H9 (cell line): ENCODE measurements at places on chromosomes 5 and 9. TPM values are rescaled to one million over a fixed set of nuclear protein-coding genes. Genes with fewer than 3 reads are reported as not detected.

GRCh38 chr5:54531546-54531945 is 14.0 kb downstream of the SNX18 start:
- H3K27ac ChIP-seq = no peak overlapping the region
- no peaks in the 10 kb centered on the region for H3K27me3 ChIP-seq
- H3K4me3 ChIP-seq = no peak overlapping the region
- no peaks in the 10 kb centered on the region for H3K36me3 ChIP-seq

DNA sequence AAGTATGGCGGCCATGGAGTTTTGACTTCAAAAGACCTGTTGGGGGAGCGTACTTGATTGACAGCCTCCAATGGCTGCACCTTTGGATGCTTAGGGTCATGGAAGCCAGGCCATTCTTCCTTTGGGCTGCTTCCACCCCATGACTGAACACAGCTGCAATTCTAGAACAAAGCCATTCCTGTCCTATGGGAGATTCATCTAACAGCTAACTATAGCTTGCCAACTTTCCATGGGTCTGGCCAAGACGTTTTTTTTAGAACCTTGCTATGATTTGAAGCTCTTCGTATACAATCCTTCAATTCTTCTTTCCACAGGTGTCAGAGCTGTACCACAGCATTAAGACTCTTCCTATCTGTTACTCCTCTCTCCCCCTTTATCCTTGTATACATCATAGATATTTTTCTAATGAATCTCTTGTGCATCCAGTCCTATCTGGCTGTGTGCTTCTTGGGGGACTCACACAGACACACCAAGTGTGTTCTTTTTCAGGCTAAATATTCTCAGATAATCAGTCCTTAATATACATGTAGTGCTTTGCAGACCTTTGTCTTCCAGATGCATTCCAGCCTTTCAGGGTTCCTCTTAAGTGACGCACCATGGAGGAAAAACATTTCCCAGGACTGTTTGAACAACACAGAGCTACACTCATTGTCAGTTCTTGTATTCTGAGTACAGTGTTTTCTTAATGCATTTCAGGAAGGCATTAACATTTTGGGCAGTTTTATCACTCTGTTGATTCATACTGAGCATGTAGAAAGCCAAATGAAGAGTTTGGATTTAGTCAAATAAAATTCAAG is 198.9 kb downstream of the TAF11L14 start:
- no peak for DNase-seq
- no peak overlapping the region for H3K4me3 ChIP-seq
- no peaks in the 10 kb centered on the region for H3K4me1 ChIP-seq
- H3K27me3 ChIP-seq = no peaks in the 10 kb centered on the region

DNA sequence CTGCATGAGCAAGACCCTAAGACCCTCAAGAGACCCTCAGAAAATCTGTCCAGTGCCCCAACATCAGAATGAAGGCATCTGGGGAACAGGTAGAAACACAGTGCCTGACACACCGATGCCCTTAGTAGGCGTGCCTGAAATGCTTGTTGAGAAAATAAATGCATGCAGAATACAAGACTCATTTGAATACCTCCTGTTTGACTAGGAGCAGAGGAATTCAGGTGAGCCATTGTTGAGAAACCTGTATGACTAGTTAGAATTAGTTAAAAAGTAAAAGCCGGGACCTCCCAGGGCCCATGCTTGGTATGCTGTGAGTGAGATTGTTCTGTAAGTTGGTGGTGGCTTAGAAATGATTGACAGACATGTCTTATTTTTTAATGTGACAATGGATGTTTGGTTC is 55.0 kb downstream of the WWC1 start:
- H3K27ac ChIP-seq = peak overlapping the region; percentile 23
- peaks cover 14% of the 10 kb centered on the region for H3K36me3 ChIP-seq
- no peak overlapping the region for H3K4me3 ChIP-seq
- H3K4me1 ChIP-seq = peaks cover 20% of the 10 kb centered on the region
- DNase-seq = peak; percentile 43

- no peak overlapping the region for H3K27ac ChIP-seq
- no peaks in the 10 kb centered on the region for H3K27me3 ChIP-seq
- H3K4me1 ChIP-seq = no peaks in the 10 kb centered on the region
These were observed 154.2 kb upstream of the TYRP1 start for GRCh38 chr9:12538842-12539579.

- no peaks in the 10 kb centered on the region; the same call in 1 of the 2 replicates for H3K27me3 ChIP-seq
- H3K36me3 ChIP-seq = no peaks in the 10 kb centered on the region
- no peaks in the 10 kb centered on the region for H3K4me1 ChIP-seq
- no peak for DNase-seq
- no peak overlapping the region for H3K27ac ChIP-seq
These were observed 14.4 kb upstream of the SYNPO start for GRCh38 chr5:150625831-150626746.

- no peak overlapping the region for H3K27ac ChIP-seq
- peak overlapping the region; percentile 97 for H3K4me3 ChIP-seq
- H3K36me3 ChIP-seq = no peaks in the 10 kb centered on the region
- no peaks in the 10 kb centered on the region for H3K27me3 ChIP-seq
- H3K4me1 ChIP-seq = no peaks in the 10 kb centered on the region
These were observed 1059.1 kb upstream of the DMAC1 start for GRCh38 chr9:8858596-8859161.

DNA sequence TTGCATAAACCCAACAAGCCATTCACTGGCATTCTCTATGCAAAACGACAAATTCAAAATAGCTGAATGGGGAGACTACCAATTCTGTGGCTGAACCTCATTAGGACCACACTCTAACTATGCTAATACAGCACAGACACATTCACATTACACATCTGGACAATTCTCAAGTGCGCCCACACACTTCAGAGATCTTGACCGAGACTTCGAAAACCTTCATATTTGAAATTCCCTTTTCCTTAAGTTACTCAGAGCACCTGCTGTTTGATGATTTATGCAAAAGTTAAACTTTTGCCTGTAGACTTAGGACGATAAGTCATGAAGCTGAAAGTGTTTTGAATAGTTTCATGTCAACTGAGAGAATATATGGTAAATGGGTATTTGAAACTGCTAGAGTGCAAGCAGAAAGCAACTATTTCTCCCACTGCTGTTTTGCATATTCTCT is 111.9 kb downstream of the FBN2 start:
- H3K4me3 ChIP-seq = no peak overlapping the region
- H3K4me1 ChIP-seq = peaks cover 6% of the 10 kb centered on the region; the same call in 1 of the 2 replicates
- DNase-seq = no peak
- H3K27me3 ChIP-seq = no peaks in the 10 kb centered on the region

DNA sequence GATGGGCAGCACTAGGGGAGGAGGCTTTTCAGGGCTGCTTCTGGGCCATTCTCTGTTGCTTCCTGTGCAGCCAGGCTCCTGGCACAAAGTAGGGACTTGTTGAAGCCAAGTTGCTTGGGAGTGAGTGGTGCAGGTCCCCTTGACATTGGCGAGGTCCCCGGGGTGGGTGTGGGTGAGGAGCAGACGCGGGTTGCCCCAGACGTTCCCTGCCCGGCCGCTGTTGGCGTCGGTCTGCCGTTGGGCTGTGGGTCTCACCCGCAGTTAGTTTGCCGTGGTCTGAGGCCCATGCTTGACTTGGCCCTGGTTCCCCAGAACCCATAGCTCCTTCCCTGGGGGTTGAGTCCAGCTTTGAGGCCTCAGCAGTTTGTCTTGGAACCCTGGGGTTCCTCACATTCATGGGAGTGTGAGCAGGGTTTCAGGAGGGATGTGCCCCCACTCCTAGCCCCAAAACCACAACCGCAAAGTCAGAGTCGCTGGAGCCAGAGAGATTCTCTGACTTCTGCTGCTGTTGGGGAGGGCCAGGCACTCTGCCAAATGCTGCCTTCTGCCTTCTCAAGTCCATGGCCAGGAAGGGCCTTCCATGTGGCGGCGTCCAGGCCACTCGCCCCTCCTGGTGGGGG is 77.5 kb downstream of the RXRA start:
- H3K27me3 ChIP-seq = no peaks in the 10 kb centered on the region
- H3K36me3 ChIP-seq = peaks cover 6% of the 10 kb centered on the region
- no peak overlapping the region for H3K4me3 ChIP-seq
- H3K4me1 ChIP-seq = no peaks in the 10 kb centered on the region
- no peak for DNase-seq

GRCh38 chr9:36187414-36187813 is 3.3 kb upstream of the CLTA start:
- 0 out of 2 replicates have a peak, but pooled peaks cover 4% of the 10 kb centered on the region for H3K4me1 ChIP-seq
- H3K4me3 ChIP-seq = no peak overlapping the region
- H3K27ac ChIP-seq = no peak overlapping the region
- H3K27me3 ChIP-seq = no peaks in the 10 kb centered on the region
- DNase-seq = no peak

DNA sequence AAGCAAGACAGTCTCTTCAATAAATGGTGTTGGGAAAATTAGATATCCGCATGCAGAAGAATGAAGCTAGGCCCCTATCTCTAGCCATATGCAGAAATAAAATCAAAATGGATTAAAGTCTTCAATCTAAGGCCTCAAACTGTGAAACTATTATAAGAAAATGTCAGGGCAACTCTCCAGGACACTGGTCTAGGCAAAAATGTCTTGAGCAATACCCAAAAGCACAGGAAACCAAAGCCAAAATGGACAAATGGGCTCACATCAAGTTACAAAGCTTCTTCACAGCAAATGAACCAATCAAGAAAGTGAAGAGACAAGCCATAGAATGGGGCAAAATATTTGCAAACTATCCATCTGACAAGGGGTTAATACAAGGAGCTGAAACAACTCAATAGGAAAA is 338.8 kb downstream of the NNT start:
- no peak for DNase-seq
- H3K4me1 ChIP-seq = no peaks in the 10 kb centered on the region
- H3K36me3 ChIP-seq = peaks cover 29% of the 10 kb centered on the region
- H3K4me3 ChIP-seq = no peak overlapping the region
- H3K27ac ChIP-seq = no peak overlapping the region

GRCh38 chr5:127070243-127070642 is 3.1 kb downstream of the C5orf63 start:
- no peak overlapping the region for H3K4me3 ChIP-seq
- peaks cover 3% of the 10 kb centered on the region; the same call in 1 of the 2 replicates for H3K4me1 ChIP-seq
- no peak for DNase-seq
- no peaks in the 10 kb centered on the region for H3K36me3 ChIP-seq
- no peak overlapping the region for H3K27ac ChIP-seq

DNA sequence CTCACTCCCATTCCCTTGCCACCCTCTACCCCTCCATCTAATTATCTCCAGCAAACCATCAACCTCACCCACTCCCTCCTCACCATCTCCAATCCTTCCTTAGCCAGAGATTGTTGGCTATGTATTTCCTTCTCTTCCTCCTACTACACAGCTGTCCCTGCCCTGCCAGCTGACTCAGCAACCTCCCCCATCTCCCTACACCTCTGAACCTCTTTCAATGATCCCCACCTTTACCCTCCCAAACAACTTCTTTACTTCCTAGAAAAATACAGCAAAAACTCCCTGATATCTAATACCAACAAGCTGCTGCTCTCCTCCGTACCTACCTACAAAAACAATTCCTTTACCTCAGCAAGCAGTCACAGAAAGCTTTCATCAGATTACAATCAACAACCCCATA is 37.3 kb downstream of the SPTLC1 start:
- no peaks in the 10 kb centered on the region for H3K27me3 ChIP-seq
- H3K36me3 ChIP-seq = peaks cover 16% of the 10 kb centered on the region
- DNase-seq = no peak
- H3K27ac ChIP-seq = no peak overlapping the region
- no peak overlapping the region for H3K4me3 ChIP-seq

DNA sequence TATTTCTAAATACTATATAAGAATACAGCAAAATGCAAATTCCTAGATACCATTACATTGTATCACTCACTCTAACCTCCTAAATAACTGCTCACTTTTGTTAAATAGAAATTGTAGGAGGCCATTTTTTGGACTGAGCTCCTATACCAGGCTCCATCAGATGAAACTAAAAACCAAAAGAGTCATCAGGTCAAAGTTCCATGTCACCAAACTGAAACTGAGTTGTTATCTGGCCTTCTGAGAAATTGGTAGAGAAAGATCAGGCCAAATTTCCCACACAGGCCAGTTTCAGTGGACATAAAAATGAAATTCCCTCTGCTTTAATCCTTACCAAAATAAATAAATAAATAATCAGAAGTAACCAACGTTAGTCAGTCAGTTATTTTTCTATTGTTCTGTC is 13.8 kb upstream of the SNX2 start:
- no peaks in the 10 kb centered on the region; the same call in 1 of the 2 replicates for H3K4me1 ChIP-seq
- H3K4me3 ChIP-seq = no peak overlapping the region
- no peak for DNase-seq
- H3K36me3 ChIP-seq = no peaks in the 10 kb centered on the region
- H3K27me3 ChIP-seq = no peaks in the 10 kb centered on the region

GRCh38 chr5:89072842-89073672 is 190.1 kb upstream of the MEF2C start:
- H3K4me1 ChIP-seq = no peaks in the 10 kb centered on the region
- H3K4me3 ChIP-seq = no peak overlapping the region
- no peaks in the 10 kb centered on the region for H3K36me3 ChIP-seq
- no peaks in the 10 kb centered on the region for H3K27me3 ChIP-seq
- no peak for DNase-seq

DNA sequence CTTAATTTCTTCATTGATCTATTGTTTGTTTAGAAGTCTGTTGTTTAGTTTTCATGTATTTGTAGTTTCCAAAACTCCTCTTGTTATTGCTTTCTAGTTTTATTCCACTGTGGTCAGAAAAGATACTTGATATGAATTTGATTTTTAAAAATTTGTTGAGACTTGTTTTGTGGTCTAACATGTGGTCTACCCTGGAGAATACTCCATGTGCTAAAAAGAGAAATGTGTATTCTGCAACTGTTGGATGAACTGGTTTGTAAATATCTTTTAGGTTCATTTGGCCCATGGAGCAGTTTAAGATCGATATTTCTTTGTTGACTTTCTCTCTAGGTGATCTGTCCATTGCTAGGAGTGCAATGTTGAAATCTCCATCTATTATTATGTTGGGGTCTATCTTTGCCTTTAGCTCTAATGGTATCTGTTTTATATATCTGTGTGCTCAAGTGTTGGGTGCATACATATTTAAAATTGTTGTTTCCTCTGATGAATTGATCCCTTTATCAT is 150.6 kb upstream of the ATP10B start:
- H3K4me3 ChIP-seq = no peak overlapping the region
- no peak overlapping the region for H3K27ac ChIP-seq
- peaks cover 8% of the 10 kb centered on the region for H3K36me3 ChIP-seq
- no peak for DNase-seq
- no peaks in the 10 kb centered on the region for H3K27me3 ChIP-seq

GRCh38 chr9:35364817-35365585 is 124.9 kb upstream of the RUSC2 start:
- H3K36me3 ChIP-seq = no peaks in the 10 kb centered on the region
- no peak for DNase-seq
- H3K27me3 ChIP-seq = no peaks in the 10 kb centered on the region
- no peak overlapping the region for H3K27ac ChIP-seq
- H3K4me1 ChIP-seq = peaks cover 3% of the 10 kb centered on the region; the same call in 1 of the 2 replicates

DNA sequence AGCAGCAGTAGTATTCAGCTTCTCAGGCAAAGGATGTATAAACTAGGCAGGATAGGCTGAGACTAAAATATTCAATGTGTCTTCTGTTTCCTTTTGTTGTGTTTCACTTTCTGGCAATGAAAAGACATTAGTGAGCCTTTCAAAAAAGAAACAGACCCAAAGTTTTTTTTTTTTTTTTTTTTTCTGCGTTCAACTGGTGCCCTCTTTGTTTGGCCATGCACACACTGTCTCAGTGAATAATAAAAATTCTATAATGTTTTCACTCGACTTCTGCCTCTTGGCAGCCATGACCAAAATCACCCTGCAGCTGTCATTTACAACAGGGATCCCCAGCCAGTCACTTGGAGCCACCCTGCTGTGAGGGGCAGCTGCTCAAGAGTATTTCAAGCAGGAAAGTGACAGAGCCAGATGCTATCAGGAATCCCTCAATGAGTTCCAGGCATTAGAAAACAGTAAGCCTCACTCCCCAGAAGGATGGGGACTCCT is 44.0 kb upstream of the MAN2A1 start:
- H3K27ac ChIP-seq = no peak overlapping the region
- peak; percentile 39 for DNase-seq
- no peak overlapping the region for H3K4me3 ChIP-seq
- H3K27me3 ChIP-seq = no peaks in the 10 kb centered on the region

Gene PCDHB15
- total RNA-seq = 5.2 and 7.0 TPM in 2 replicates

Gene SLC4A9
- 0.07 TPM in 1 of 2 replicates, not detected in the other for total RNA-seq

Gene DDX31
- total RNA-seq = 27.6 and 28.4 TPM in 2 replicates
